ENCODE measurements at places on chromosomes 7 and 10.

GRCh38 chr7:50599385-50599784 lies 34.2 kb upstream of the DDC start:
- no peak for DNase-seq

DNA sequence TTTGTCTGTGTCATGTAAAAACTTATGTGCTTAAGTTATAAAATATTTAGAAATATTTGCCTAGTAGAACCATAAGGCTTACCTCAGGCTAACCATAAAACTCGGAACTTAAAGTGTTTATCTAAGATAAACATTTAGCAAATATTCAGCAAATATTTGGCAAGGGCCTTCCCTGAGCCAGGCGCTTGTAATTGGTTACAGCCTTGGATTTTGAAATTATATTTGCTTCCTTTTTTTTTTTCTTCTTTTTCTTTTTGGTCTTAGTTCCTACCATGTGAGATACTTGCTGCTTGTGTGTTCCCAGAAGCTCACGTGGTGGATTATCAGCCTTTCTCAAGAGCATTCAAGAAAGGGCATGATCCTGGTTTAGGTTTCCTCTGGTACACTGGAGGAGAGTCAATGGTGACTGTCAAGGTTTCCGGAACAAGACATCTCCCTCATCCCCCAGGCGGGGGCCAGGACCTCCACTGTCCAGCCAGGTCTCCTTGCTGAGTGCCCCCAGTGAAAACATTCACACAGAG lies 5.2 kb upstream of the BRI3 start:
- peak; percentile 11 for DNase-seq

- DNase-seq, result no peak
These were observed 621.0 kb upstream of the IGFBP3 start for GRCh38 chr7:46542076-46542475.

DNA sequence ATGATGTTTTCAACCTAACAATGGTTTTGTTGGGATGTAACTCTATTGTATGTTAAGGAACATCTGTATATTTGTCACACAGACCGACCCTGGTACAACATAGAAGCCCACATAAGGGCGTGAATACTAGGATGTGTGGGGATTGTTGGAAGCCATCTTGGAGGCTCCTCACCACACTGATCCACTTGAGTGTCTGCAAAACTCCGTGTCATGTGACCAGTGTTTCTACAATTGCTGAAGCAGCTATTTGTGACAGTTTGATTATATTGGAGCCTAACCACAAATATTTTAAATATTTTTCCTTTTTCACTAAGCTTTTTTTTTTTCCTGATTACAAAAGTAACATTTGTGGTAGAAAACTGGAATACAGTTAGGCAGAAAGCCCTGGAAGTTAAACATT lies 27.9 kb downstream of the RALA start:
- peak; percentile 76 for DNase-seq

GRCh38 chr7:152115021-152115718 lies 89.7 kb downstream of the GALNT11 start:
- DNase-seq, result no peak

DNA sequence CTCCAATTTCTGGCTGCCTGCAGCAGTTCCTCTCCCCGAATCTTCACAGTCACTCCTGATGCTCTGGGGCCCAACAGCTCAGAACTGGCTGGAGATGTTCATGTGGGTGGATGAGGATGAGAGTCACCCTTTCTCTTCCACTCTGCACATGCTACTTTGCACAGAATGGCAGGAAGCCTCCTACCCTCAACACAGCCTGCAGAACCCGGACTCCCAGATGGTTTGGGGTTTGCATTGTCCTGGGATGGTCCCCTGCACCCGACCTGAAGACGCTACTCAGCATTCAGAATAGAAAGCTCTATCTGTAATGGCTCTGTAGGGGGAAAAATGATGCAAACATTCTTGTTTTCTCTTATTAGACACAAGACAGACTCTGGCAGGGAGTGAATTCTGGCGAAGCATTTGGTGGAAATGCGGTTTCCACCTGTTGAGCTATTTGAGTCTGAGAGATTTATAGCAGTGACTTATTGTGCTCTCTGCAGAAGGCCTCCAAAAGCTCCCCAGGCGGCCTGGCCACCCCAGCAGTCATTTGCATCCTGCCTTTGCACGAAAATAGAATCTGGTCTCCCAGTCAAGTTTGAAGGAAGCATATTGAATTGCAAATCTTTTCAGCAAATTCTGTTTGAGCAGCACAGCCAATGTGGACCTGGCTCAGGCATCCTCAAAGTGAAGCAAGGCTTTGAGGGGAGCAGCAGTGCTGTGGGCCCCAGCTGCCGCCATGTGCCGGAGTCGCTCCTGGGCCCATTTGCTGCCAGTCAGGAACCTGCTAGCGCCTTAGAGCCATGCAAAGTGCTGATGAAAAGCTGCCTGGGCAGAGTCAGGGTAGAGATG lies 309.3 kb downstream of the TCERG1L start:
- no peak for DNase-seq

GRCh38 chr10:5285186-5285585 lies 79.6 kb upstream of the UCN3 start:
- DNase-seq, result no peak

DNA sequence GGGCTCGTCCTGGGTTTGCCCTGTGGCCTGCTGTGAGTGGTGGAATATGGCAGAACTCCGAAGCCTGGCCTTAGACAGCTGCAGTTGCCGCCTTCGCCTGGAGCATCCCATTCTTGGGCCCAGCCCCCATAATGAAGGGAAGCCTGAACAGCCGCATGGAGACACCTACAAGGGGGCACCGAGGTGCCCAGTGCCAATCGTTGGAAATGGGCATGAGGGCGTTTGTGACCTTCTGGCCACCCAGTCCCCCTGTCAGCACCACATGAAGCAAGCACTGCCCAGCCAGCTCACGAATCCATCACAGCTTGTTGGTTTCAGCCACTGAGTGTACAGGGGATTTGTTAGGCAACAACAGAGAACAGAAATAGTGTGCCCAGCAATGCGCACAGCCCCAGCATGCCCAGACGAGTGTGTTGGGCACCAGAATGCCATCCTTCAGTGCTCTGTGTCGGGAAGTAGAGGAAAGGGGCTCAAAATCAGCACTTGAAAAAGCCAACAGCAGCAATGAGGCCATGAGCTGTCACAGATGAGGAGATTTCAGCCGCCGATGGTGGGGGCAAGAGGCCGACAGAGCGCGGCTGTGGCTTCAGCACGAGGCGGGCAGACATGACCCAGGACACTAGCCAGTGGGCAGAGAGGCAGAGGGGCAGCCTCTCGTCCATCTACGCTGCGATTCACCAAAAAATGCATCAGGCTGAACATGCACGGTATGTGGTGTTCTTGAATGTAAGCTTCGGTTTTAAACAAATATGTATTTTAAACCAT lies 91.2 kb downstream of the TNS3 start:
- no peak for DNase-seq

- no peak for DNase-seq
These were observed 14.4 kb upstream of the TNRC18 start for GRCh38 chr7:5437987-5438386.

GRCh38 chr10:1498746-1499358 lies 238.5 kb downstream of the ADARB2 start:
- no peak for DNase-seq
